Right lung (tissue), 10 donors: ENCODE measurements at places on chromosomes 2 and 18.

DNA sequence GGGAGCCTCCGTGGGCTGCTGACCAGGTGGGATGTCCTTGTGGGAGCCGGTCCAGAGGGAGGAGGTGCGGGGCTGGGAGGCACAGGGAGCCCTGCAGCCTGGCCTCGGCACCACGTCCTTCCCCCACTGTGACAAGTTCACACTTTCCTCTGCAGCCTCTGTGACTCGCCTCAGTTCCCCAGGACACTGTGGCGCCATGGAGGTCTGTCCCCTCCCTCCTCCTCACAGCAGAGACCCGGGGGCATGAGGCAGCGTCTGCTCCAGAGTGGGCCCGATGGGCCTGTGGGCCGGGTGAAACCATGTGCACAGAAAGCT lies 27.3 kb upstream of the KCNG2 start:
- no peak for DNase-seq

- DNase-seq = no peak
Observed at GRCh38 chr18:44996261-44996660, 315.6 kb downstream of the SETBP1 start.

DNA sequence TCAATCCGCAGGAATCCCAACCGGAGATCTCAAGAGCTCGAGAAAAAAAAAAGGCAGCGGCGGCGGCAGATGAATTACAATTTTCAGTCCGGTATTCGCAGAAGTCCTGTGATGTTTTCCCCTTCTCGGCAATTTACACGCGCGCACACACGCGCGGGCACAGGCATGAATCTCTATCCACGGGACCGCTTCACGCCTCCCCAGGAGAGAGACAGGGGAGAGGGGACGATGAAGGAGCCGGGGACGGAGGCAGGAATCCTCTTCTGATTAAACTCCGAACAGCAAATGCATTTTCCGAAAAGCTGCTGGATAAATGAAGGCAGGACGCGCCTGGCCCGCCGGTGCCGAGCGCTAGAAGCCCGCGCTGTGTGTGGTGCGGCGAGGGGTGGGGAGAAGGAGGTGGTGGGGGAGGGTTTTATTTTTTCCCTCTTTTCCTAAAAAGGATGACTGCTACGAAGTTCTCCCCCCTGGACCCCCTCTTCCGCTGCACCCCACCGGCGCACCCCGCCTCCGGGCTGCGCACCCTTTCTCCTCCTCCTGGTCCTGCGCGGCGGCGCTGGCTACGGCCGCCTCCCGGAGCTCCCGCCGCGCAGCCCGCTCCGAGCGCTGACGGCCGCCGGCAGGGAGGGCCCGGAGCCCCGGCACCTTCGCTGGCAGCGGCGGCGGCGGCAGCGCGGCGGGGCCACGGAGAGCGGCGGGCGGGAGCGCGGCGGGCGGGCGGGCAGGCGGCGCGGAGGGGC lies at the start of gene BCL2:
Gene BCL2, minus strand, starts transcription at position 387 of the 740 bp plus-strand sequence.
- DNase-seq = peak; percentile 68

GRCh38 chr2:20148426-20148922 lies 76.5 kb downstream of the SDC1 start:
- DNase-seq = no peak

DNA sequence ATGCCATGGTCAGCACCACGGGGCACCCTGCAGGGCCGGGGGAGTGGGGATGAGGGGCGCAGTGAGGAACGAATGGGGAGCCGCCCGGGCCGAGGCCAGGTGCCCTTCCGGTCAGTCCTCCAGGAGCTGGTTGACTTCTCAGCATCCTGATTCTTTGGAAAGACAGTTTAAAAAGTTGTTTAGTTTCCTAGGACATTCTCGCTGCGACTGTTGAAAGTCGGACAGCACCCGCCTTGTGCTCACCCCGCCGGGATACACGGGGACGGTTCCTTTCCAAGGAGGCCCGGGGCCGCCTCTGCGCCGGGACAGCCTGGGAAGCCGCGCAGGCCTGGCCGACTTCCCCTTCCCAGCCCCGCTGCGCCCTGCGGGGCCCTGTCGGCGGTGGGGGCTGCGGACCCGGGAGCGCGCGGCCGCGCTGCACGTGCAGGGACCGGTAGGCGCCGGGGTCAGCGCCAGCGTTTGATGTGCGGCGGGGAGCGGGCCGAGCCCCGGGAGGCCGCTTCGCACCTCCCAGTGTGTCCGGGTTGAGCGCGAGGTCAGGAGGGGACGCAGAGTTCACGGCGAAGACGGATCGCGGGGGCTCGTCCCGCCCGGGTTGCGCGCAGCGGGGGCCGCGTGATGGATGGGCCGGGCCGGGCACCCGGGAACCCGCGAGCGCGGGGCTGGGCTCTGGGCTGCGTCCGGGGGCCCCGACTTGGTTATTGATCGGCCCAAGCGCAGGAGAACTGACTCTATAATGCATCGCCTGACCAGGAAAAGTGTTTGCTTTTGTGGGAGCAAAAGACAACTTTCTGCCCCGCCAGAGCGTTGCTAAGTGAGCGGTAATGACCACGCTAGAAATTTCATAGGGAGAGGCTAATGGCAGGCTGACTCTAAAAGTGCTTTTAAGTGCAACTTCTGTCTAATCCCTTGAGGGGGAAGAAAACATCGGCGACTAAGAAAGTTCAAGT lies 28.0 kb upstream of the SMIM21 start:
- DNase-seq = peak; percentile 55

DNA sequence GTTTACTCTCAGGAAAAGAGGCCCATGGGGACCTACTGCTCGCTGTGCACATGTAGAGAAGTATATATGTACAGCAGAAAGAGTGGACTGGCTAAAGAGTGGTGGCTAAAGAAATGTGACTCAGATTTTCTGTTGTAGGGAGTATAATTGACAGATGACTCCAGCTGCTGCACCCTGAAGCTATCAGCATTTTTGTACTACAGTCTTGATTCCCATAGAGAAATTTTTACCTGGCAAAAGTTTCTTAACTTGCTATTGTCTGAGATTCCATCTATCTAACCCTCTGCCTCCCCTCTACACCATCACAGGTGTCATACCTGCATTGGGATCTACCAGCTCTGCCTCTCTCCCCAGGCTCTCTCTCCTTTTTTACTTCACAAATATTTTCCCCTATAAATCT lies 296.0 kb upstream of the KYNU start:
- no peak for DNase-seq
